ENCODE measurements at places on chromosomes 7 and 10.

GRCh38 chr10:43452356-43452914, 15.5 kb downstream of the ZNF487 start:
- DNase-seq: no peak

DNA sequence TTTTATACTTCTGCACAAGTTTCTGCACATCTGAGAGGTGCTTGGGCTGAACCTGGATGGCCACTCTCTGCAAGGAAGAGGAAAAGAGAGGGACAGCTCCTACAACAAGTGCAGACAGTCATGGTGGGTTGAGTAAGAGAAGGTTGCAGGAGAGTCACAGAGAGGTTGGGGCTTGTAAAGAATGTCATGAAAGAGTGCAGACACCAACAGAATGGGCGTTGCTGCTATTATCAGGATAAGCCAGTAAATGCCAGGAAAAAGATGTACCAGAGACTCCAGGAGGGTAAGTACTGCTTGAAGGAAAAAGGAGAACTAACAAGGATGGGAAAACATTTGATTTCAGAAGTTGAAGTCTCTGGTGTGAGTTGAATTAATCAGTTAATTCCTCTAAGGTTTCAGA, 77.8 kb upstream of the NRP1 start:
- no peak for DNase-seq

DNA sequence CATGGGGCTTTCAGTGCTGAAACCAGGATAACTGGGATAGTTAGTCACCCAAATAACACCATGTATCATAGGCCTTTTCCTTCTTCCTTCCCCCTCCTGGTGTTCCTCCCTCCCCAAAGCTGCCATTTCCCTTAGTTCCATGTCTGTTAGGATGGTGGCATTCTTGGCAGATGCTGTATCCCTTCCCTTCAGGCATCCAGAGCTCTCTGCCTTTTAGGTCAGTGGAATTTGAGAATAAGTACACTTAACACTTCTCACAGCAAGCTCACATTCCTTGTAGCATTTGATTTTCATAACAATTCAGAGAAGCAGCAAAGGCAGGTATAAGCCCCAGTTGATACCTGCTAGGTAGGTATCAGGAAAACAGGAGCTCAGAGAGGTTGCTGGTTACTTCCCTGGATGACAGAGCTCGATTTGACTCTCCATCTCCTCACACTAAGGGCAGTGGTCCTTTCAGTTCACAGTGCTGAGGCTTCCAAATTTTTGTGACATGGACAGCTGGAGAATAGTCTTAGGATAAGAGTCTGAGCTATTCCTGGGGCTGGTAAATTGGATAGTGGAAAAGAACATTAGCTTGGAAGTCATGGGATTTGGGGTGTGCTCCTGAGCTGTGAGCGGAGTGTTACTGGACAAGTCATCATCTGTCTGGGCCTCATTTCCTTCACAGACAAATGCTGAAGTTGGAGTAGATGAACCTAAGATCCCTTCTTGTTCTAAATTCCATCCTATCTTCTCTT, 108.7 kb upstream of the RHOBTB1 start:
- DNase-seq: no peak

GRCh38 chr10:6200734-6201515, 1.8 kb upstream of the PFKFB3 start:
- DNase-seq: no peak

- DNase-seq: no peak
These were observed 13.2 kb downstream of the ALKBH4 start for GRCh38 chr7:102451371-102452054.

- no peak for DNase-seq
These were observed 327.1 kb downstream of the GFRA1 start for GRCh38 chr10:115945701-115946445.

GRCh38 chr10:25130906-25131305, 43.9 kb upstream of the GPR158 start:
- DNase-seq: no peak

GRCh38 chr7:68187532-68187931, 1190.9 kb downstream of the TYW1 start:
- no peak for DNase-seq

DNA sequence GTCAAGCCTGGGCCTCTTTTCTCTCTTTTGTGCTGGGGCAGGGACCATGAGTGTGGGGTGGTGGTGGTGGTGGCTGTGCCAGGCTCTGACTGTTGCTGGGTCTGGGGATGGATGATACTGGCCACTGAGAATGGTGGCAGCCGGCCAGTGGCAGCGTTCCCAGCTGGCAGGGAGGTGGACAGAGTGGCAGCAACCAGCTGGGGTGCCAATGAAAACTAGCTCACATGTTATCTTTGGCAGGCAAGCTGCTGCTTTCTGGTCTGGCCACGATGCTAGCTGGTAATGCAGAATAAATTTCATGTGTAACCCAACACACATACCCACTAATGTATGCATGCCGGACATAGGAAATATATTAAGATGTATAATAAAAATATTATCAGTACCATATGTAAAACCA, 95.0 kb upstream of the SLC26A5 start:
- no peak for DNase-seq

DNA sequence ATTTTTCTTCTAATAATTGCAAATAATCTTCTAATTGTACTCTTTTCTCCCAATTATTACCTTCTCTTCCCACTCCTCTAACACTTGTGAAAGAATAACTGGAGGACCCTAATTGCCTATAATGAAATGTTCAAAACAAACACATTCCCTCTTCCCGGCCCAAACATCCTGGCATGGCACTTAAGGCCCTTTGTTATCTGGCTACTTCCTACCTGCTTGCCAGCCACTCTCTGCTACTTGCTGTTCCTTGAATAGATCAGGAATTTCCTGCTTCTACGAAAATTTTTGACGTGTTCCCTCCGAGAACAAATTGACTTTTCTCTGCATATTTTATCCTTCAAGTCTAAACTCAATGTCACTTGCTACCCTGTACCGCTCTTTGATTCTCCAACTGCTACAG, 56.1 kb upstream of the NOBOX start:
- no peak for DNase-seq

- no peak for DNase-seq
These were observed 25.1 kb downstream of the SBDS start for GRCh38 chr7:66970310-66970709.

DNA sequence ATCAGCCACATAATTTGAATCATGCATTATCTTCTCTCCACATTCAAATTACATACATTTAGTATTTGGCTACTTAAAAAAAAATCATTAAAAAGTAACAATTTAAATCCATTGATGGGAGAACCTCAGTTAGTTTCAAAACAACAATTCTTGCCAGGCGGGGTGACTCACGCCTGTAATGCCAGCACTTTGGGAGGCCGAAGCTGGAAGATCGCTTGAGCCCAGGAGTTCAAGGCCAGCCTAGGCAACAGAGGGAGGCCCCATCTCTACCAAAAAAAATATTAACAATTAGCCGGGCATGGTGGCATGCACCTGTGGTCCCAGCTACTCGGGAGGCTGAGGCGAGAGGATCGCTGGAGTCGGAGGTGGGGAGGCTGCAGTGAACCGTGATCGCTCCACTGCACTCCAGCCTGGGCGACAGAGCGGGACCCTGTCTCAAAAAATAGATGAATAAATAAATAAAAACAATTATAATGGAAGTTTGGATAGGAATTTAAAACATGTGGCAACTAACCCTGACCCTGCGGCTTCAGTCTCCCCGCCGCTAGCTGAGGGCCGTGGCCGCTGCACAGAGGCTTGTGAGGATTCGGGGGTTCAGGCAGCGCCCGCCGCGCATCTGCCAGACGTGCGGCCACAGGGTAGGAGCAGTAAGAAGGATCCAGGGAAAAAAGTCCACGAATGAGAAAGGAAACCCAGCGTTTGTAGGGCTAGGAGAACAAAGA, 1.1 kb upstream of the CSGALNACT2 start:
- DNase-seq: no peak

DNA sequence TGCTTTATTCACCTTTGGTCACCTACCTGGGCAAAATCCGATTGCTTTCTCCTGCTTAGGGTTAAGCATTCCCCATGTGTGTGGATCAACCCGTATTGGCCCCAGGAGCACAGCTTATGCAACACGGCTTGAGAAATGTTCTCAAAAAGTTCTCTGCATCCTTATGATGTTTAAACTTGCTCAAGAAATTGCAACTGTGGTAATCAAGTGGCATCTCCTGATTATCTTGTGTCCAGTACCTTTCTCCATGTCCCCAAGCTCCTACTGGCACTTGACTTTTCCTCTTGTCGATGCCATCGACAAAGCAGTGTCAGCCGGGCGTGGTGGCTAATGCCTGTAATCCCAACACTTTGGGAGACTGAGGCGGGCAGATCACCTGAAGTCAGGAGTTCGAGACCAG, 4.7 kb upstream of the PKD2L1 start:
- no peak for DNase-seq

- no peak for DNase-seq
These were observed 31.1 kb downstream of the CAMK2G start for GRCh38 chr10:73843261-73843660.

DNA sequence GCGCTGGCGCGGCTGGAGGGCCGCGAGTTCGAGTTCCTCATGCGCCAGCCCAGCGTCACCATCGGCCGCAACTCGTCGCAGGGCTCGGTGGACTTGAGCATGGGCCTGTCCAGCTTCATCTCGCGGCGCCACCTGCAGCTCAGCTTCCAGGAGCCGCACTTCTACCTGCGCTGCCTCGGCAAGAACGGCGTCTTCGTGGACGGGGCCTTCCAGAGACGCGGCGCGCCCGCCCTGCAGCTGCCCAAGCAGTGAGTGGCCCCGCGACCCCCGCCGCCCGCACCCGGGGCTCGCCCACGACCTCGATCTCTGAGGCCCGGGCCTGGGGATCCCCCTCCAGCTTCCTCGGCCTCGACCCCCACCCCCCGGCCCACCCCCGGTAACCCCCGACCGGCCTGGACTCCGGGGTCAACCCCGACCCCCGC, 537 bp downstream of the FOXK1 start:
- no peak for DNase-seq

GRCh38 chr10:130357226-130357625, 221.0 kb downstream of the GLRX3 start:
- no peak for DNase-seq

- DNase-seq: no peak
These were observed 37.1 kb downstream of the TMEM229A start for GRCh38 chr7:123995617-123996326.

GRCh38 chr7:69095649-69096048, 502.6 kb upstream of the AUTS2 start:
- DNase-seq: no peak

DNA sequence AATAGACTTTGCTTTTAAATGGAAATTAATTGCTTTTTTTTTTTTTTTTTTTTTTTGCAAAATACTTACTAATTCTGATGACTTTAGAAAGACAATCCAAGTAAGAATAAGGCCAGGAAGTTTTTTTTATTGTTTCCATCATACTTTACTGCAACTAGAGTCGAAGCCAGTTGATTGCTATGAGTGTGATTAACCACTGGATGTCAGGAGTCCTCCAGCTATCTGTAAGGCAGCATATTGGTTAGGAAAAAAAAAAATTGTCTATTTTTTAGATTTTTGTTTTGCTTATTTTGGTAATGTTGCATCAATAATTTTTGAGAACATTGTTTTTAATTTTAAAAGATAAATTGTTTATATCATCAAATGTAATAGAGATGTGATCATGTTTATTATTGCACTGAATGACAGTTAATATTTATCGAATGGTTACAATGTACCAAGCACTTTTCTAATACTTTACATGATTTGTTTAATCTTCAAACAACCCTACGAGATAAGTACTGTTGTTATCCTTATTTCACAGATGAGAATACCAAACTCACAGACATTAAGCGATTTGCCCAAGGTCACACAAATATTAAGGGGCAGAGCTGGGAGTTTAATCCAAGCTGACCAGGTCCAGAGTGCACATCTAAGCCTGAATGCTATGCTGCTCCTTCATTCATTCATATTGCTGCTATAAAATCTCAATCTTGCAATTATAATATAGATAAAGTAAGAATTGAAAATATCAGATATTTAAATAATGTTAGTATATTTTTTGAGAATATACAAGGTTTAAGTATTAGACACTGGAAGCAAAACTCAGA, 19.9 kb upstream of the LMOD2 start:
- no peak for DNase-seq

- no peak for DNase-seq
These were observed 73.9 kb downstream of the TMEM130 start for GRCh38 chr7:98795741-98796493.

GRCh38 chr7:147483634-147484292, 1106.8 kb upstream of the C7orf33 start:
- no peak for DNase-seq

GRCh38 chr7:105905209-105905909, 29.0 kb upstream of the ATXN7L1 start:
- no peak for DNase-seq

DNA sequence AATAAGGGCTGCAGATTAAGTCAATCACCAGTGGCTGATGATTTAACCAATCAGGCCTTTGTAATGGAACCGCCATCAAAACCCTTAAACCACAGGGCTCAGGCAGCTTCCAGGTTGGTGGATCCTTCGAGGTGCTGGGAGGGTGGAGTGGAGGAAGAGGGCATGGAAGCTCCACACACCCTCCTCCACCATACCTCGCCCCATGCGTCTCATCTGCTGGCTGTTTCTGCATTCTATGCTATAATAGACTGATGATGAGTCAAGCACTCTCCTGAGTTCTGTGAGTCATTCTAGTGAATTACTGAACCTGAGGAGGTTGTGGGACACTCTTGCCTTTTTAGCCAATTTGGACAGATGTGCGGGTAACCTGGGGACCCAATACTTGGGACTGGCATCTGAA, 43.9 kb downstream of the CHST15 start:
- DNase-seq: no peak

DNA sequence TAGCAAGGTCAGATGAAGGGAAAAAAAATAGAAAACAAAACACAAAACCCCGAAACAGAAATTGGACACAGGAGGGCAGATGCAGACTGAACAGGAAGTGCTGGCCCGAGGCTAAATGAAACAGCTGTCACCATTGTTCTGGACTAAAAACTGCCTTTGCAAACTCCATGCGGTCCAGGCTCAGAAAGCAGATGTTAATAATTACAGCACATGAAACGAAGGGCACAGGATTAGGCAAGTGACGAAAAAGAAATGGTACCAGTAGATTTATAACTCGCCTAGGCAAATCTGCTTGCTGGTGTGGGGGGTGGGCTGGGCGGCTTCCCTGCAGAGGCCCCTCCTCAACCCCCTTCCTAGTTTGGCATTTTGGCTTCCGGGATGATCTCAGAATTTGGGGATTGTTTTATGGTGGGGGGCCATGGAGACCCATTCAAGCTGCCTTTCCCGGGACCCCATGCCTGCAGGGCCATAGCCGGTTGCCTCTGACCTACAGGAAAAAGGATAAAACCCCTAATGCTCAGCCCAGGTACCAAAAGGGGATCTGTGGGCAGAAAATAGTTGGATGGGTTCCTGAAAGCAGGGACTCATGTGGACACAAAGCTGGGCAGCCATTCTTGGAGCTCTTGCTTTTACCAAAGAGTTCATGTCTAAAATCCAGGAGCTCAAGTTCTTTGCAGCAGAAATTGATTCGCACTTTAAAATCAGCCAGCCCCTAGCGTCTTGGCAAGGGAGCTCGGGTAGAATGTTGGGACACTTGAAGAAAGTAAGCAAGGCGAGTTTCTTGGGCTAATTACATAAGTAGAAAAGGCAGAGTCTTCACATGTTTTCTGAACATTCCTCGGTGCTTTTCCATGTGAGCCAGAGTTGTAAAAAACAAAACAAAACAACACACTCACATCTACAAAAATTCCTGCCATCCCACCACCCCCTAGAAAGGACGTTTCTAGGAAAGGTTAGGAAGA, 39.0 kb upstream of the EMX2 start:
- no peak for DNase-seq

GRCh38 chr7:112692333-112692732, 97.9 kb downstream of the TMEM168 start:
- no peak for DNase-seq

GRCh38 chr10:17238445-17239291, 10.6 kb downstream of the VIM start:
- DNase-seq: no peak

Data from cortex of kidney (tissue), 1 donor.